ENCODE measurements at places on chromosomes 3 and 15. TPM values are rescaled to one million over a fixed set of nuclear protein-coding genes. Genes with fewer than 3 reads are reported as not detected.

Gene UBA7
- total RNA-seq = 39.6 TPM

Gene MELTF
- 8.4 TPM for total RNA-seq

Gene KLHL40
- total RNA-seq = 3.5 TPM

Gene SLC24A5
- total RNA-seq = 0.26 TPM

DNA sequence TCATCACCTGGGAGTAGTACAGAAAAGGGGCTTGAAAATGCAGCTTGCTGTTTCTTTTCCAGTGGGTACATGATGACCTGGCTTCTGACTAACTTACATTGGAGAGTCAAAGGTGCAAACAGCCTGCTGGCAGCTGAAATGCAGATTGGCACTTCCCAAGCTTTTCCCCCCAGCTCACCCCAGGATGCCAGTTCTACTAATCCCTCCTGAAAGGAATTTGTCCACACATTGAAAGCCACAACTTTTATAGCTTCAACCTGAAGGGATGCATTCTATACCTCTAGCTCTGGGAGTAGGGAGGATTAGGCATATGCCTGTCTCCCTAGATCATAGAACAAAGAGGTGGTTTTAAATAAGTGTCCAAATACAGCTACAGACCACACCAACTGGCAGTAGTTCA is 281.7 kb downstream of the EFHB start:
- no peak for DNase-seq

- DNase-seq = no peak
Observed at GRCh38 chr15:55031727-55032126, 165.0 kb downstream of the RSL24D1 start.

DNA sequence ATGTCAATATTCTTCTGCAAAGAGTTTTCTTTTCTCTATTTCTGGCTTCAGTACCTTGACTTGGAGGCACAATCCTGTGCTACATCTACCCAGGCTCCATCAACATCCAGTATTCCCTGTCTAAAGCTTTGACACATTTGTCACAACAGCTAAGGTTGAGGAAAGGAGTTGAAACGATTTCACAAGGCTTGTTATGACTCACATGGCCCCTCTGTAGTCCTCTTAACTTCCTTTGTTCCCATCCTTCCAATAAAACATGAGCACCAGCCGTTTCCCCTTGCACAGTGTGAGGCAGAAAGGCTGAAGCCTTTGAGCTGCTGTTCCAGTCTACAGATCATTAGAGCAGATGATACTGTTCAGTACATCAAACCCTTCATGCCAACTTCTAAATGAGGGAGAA is 163.0 kb upstream of the TMCO5A start:
- DNase-seq = no peak

DNA sequence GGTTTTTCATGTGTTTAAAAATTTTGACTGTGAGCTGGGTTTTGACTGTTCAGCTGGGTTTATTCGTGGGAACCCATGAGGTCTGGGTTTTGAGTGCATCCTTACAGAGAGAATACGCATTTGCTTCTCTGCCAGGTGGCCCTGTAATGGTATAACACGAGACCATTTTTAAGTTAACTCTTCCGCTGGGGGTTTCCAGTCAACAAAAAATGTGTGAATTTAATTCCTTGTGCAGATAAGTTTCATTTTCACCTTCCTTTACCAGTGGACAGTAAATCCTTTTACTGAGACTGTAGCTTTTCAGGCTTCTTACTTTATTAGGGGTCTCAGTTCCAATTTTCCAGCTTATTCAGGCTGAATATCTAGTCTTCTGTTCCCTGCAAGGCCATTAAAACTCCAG is 149.6 kb downstream of the OPA1 start:
- DNase-seq = no peak

All from urinary bladder (tissue), 4 donors.